Hippocampal formation (tissue), 2 donors: ENCODE measurements at places on chromosomes 3 and 15.

DNA sequence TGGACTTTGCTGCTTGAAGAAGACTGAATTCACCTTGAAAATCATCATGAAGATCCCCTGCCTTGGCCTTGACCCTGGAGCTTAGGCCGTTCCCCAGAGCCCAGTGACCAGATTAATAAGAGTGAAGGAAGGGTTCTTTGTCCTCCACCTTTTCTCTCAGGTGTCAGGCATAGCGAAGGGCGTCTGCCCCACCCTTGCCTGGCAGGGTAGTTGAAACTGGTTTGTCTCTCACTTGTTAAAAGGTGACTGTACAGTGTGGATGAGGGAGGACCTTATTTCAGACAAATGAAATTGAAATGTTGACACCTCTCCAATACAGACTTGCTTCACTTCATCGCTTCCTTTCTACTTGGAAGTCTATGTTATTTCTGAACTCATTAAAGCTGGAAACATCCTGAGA is 223.7 kb upstream of the BHLHE40 start:
- DNase-seq = no peak

- DNase-seq = no peak
Measured at GRCh38 chr15:68797191-68797590, 23.5 kb downstream of the ANP32A start.

DNA sequence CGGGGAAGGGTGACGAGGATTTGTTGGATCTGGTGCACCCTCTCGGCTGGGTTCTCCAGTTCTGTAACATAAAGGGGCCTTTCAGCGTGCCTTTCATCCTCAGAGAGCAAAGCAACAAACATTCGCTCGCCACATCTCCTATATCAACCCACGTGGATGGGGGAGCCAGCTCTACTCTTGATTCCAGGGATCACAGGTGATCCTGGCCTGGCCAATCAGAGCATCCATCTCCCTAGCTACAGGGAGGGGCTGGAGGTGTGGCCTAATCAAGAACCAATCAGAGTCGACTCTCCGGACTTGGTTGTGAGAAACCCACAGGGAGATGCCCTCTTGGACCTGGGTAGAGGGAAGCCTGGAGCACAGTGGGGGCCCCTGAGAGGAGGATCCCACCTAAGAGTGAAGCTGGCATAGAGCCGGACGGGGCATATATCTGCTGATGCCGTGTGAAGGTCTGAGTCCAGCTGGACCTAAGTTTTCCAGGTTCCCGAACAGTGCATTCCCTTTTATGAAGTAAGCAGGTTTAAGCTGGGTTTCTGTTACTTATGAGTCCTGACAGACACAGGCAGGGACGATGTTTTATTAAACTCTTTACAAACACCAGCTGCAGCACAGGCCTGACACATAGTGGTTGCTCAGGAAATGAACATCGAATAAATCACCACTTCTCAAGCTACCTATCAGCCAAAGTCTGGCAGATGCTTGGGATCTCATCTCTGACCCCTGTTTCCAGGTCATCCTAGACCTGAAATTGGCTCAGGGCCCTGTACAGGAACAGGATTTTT is 50.7 kb upstream of the RAD18 start:
- DNase-seq = no peak

GRCh38 chr15:47786371-47786770 is 69.1 kb downstream of the SEMA6D start:
- DNase-seq = no peak

GRCh38 chr3:152474585-152474984 is 205.9 kb downstream of the MBNL1 start:
- DNase-seq = no peak

GRCh38 chr3:22441711-22442110 is 690.7 kb upstream of the ZNF385D start:
- DNase-seq = no peak

DNA sequence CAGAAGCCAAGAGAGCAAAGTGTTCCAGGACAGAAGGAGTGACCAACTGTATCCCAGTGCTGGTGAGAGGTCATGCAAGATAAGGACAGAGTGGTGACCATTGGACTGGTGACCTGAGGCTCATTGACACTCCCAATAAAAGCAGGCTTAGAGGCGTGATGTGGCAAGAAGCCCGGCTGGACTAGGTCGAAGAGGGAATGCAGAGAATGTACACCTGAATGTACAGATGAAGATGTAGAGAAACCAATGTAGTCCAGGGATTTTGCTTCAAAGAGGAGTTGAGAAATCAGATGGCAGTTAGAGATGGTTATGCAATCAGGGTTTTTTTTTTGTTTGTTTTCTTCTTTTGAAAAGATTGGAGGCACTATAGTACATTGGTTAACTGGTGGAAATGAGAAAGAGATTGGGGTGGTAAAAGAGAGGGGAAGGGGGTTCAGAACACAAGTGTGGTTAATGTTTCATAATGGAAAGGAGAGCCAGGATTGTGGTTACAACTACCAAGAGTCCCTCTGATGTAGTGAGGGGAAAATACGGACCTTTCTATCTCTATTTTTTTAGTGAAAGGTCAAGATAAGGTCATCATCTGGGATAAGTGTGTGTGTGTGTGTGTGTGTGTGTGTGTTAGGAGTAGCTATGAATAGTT is 23.3 kb downstream of the ST3GAL6 start:
- no peak for DNase-seq

DNA sequence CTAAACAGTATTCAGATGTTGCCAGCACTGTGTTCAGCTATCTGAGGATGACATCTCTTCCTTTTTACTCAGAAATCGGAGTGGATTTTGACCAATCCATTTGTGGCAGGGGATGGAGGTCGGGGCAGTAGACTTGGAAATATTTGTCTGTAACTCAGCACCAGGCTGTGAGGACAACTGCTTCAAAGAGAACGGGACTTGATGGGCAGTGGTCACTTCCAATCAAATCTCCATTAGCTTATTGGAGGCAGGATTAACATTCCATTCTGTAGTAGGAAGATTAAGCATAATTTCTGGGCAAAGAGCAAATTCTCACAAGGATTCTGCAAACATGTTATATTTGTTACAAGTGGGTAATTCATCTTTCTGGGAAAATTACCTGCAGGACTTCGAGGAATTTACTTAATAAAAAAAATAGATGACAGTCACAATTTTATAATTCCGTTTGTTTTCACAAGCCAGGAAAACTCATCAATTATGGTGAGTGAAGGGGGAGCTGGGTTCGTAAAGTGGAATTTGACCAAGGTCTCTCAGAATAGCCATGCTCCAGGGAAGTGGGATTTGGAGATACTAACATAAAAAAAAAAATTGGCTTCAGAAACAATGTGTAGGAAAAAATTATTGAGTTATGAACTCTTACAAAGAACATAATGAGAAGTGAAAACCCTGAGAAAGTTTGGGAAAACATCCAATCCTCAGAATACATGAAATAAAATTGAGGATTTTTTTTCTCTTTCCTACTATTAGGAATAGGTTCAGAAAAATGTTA is 18.1 kb downstream of the CRABP1 start:
- DNase-seq = no peak

DNA sequence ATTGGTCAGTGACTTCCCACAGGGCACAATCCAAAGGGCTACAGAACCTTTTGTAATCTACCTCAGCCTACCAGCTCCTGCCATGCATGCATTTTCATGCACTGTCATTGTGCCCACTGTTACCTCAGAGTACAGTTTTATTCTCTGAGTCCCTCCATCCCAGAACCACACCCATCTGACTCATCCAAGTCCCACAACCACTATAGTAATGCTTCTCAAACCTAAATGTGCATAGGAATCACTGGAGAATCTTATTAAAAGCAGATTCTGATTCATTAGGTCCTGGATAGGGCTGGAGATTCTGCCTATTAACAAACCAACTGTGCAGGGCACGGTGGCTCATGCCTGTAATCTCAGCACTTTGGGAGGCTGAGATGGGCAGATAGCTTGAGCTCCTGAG is 3.7 kb upstream of the B3GALNT1 start:
- no peak for DNase-seq

DNA sequence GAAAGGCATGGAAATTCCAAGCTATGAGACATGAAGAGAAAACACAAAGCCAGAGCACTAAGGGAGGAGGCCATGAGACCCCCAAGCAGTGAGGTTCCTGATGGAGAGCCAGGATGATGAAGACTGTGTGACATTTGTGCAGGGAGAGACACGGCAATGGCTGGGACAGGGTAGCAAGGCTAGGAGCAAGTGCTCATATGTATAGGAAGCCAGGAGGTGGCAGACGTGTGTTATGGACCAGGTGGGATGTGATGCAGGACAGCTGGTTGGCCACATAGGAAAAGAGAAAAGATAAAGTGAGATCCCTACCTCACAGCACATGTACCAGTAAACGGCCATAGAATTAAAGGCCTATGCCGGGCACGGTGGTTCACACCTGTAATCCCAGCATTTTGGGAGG is 112.7 kb downstream of the APBA2 start:
- DNase-seq = no peak

GRCh38 chr3:71849681-71850080 is 64.7 kb upstream of the PROK2 start:
- no peak for DNase-seq

DNA sequence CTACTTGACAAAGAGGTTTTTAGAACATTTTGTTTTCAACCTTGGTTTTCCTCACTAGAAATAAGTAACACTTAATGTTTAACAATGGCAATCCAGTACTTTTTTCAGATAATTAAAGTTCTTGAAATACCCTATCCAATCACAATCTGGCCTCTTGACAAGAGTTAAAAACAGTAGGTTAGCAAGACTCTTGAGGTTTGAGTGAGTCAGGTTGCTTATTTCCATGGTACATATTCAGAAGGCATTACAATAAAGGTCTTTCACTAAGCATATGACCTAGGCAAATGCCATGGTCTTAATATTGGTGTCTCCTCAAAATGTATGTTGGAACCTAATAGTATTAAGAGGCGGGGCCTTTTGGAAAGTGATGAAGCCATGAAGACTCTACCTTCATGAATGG is 5.6 kb downstream of the SUCNR1 start:
- no peak for DNase-seq

DNA sequence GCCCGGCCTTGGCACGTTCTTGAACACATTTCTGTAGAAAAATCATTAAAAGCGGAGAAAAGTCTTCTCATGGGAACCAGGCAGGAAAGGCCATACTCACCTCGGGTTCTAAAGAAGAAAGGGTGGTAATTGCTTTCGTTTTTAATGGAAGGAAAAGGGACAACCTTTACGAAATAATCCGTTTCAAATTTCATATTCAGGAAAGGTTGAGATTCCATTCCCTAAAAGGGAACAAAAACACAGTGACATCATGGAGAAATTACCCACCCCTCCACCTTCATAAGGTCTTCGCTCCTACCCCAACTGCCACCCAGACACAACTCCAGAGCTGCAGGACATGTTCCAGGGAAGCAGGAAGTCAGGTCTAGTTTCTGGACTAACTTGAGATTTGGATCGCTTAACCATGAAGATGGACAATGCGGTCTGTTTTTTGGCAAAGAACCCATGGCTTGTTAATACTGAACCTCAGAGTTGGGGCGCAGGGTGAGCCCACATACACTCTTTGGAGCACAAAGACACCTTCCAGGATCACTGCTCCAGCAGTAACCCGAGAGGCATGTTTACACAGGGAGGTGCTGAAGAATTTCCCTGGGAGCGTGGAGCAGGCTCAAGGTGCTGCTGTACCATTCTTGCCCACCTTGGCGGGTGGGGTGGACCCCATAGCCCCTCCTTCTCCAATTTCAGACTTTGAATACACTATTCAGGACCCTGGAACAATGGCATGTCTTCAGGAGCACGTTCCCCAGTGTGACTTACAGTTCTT is 49.2 kb downstream of the SPATA12 start:
- no peak for DNase-seq

DNA sequence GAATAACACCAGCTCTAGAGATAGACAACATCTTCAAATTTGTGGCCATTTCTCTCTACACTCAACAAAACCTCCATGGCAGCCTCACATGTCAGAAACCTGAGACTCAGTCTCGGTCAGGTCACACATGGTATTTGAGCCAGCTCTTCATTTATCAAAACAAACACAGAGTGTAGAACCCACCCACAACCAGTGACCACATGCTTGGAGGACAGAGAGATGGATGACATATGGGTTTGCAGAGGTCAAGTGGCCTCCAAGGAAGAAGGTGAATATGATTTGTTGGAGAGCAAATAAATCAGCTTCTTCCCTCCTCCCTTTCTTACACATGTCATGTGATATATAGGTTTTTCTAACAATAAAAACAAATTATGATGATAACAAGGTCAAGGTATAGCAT is 278.1 kb upstream of the LRTM1 start:
- no peak for DNase-seq

GRCh38 chr3:64417816-64418215 is 192.6 kb upstream of the PRICKLE2 start:
- DNase-seq = no peak

DNA sequence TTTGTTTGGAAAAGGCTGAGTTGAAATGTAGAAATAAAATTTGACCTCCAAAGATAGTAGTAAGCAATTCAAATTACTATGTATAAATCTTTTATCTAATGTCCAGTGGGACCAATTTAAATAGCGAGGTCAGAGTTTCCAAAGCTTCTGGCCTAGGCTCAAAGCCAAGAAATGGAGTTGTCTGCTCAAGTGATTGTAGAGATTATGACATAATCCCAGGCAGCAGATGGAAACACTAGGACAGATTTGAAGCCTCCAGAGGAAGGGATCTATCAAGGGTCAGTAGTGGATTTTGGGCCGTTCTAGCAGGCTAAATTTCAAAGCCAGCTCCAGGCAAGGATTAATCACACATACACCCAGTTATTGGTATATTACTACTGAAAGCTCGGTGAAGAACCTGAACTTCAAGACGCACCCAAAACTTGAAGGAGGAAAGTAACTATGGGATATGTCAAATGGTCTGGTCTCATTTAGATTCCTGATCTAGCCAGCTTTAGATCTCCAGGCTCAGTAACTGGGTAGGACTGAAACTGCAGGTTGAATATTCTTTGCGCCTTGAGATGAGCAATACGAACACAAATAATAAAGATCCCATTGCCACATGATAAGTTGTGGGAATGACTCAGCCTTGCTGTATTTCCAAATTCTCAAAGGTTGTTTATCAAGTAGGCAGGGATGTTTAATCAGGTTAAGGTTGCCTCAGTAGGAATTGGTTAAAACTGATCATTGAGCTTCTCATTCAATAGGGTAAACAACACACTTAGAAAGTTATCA is 30.9 kb upstream of the ARRDC4 start:
- no peak for DNase-seq

DNA sequence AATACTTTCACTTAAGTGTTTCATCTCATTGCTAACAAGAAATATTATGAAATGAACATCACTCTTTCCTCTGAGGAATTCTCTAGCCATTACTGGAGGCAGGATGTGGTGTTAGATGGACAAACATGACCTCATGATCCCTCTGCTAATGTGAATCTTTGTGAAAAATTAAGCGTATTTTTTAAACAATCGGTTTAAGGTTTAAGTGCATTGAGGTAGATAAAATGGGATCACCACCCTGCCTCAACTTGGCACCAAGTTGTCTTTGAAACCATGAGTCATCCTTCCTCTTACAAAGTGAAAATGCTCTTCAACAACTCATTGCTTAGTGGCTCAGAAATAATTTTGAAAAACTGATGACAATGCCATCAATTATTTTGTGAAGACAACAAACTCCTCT is 76.0 kb upstream of the DCBLD2 start:
- DNase-seq = no peak

DNA sequence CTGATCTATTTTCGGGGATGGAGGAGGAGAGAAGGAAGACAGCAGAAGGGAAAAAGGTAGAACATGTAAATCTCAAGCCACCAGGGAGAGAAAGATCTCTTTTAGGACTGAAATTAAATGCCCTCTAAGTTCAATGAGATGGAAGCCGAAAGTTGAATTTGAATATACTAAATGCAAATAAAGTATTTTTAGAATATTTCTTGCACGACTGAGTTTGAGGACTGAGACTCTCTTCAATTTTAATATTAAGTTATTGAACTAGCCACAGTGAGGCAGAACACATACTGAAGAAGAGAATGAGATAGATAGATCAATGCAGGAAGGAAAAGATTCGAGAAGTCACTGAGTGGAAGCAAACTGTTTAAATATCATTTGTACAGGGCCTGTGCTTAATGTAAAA is 399.9 kb upstream of the CBLB start:
- DNase-seq = no peak
